ENCODE measurements at places on chromosomes 4 and X.

DNA sequence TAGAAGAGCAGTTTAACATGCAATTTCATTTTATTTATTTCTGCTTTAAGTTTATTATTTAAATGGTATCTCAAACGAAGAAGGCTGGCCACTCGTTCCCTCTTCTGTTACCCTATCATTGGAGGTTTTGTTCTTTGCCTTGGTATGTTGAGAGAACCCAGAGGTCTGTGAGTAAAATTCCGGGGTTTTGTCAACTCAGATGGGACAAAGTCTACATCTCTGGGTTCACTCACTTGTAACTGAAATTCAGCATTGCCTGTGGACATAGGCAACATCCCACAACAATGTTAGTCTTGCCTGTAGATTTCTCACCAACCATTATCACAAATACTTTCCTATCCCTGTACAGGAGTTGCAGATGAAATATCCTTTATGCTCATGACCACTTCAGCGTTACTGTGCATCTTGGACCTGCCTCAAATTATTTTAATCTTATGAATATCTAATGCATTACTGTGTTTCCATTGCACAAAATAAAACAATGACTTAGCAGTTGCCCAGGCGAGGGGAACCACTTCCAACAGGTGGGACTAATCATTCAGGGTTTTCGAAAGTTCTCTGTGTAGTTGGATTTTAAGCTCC is 33.5 kb upstream of the CD99 start:
- no peak for DNase-seq

DNA sequence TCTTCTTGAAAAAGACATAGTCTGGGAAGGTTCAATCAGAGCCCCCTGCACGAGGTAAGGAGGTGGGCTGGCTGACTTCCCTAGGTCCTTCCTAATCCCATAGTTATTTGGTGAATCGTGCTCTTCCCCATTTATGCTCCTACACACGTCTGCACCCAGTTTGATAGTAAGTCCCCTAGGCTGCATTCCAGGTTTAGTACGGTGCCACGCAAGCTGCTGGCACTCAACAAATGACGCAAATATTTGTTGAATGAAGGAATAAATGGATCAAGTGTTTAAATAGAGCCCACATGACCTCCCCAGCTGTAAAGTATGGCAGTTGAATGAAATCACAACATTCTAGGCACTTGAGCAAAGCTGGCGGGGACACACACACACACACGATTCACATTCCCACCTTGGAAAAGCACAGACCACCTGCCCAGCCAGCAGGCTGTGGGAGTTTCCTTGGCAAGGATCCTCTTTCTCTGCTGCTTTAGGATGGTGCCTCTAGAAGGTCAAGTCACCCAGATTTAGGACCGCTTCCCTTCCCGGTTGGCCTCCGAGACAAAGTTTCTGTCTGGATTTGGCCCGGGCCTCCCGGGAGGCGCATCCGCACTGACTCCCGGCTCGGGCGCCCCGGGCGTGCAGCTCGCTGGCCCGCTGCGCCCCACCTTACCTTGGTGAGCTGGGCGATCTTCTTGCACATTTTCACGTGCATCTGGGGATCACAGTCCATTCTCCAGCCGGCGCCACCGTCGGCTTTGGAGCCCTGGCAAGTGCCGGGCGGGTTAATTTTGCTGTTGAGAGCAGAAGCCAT is 721 bp downstream of the FAM184B start:
- no peak for DNase-seq

- no peak for DNase-seq
Observed at GRCh38 chrX:104122829-104123228, 10.5 kb downstream of the ZCCHC18 start.

DNA sequence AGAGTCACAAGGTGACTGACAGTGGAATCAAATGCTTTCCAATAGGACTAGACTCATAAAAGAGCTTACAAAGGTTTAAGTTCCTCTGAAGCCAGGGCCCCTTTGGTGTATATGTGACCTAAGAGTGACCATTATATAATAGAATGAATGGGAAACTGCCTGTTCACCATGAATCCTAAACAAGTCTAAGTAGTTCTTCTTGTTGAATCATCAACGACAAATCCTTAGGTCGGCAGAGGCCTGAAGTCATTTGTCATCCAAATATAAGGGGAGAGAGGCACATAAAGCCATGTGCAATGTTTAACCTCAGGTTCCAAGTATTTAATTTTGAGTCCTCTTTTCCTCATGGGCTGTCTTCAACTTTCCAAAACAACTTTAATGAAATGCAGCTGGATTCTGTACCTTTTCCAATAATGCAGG is 122.4 kb downstream of the RASL11B start:
- no peak for DNase-seq

- no peak for DNase-seq
Observed at GRCh38 chrX:65300104-65300809, 234.3 kb downstream of the LAS1L start.

GRCh38 chr4:24104158-24104565 is 214.3 kb upstream of the PPARGC1A start:
- no peak for DNase-seq

- DNase-seq: no peak
Observed at GRCh38 chrX:27229721-27230120, 233.4 kb downstream of the PPP4R3C start.

GRCh38 chr4:73193659-73194058 is 64.9 kb downstream of the ANKRD17 start:
- no peak for DNase-seq

Data from stimulated activated CD4-positive, alpha-beta T cell treated with anti-CD3 and anti-CD28 coated beads, Interleukin-15, amount 100 ng/mL, for 1 hour (primary cell).